GM23248 (cell line): ENCODE measurements at places on chromosomes 4 and X.

- no peak for DNase-seq
Observed at GRCh38 chr4:24927049-24927448, 14.2 kb upstream of the CCDC149 start.

DNA sequence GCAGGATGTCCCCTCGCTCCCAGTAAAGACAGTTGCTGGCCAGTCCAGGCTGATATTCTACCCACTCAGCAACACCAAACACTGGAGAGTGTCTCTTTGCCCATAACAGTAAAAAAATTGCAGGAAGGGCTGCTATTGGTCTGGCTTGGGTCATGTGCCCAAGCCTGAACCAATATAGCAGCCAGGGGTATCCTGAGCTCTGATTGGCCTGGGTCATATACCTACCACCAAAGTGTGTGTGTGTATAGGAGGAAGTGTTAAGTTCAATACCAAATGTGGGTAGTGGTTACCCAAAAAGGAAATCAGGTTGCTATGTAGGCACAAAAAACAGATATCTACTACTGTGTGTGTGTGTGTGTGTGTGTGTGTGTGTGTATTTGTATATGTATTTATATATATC lies 373.2 kb downstream of the BCOR start:
- no peak for DNase-seq

DNA sequence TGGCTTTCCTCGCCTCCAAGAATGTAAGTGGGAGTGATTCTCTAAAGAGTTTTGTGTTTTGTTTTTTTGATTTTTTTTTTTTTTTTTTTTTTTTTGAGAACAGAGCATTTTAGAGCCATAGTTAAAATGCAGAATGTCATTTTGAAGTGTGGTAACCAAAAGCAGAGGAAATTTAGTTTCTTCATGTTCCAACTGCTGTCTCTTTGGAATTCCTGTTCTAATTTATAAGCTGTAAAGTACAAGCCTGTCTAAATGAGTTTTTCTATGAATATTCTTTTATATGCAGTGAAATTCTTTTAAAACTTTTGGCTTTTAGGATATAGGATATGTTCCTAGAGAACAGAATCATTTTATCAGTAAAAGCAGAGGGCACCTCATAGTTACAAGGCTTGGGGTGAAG lies 74.2 kb downstream of the KIT start:
- DNase-seq: no peak

DNA sequence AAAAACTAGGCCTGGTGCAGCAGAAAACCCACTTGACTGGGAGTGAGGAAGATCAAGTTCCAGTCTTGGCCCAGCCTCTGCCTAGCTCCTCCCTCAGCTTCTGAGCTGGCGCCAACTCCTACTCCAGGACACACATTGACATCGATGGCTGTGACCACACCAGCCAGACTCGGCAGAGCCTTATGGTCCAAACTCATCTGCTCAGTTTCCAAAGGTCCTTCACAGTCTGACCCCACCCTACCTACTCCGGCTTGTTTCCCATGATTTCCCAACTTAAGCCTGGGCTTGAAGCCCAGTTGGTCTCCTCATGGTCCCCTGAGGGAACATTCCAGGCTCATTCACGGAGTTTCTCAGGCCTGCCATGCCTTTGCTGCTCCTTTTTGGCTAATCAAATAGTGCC lies 10.1 kb downstream of the ELF4 start:
- peak; percentile 85 for DNase-seq

GRCh38 chr4:142473960-142474338 lies 372.2 kb downstream of the INPP4B start:
- no peak for DNase-seq
